ENCODE measurements at places on chromosomes 7 and 10.

- no peak for DNase-seq
Observed at GRCh38 chr10:123391275-123392028, 237.2 kb downstream of the BUB3 start.

GRCh38 chr7:129370812-129371211 lies 63.4 kb upstream of the STRIP2 start:
- no peak for DNase-seq

- no peak for DNase-seq
Observed at GRCh38 chr7:67346126-67346525, 349.5 kb downstream of the TYW1 start.

- no peak for DNase-seq
Observed at GRCh38 chr10:60257767-60258428, 131.8 kb downstream of the ANK3 start.

DNA sequence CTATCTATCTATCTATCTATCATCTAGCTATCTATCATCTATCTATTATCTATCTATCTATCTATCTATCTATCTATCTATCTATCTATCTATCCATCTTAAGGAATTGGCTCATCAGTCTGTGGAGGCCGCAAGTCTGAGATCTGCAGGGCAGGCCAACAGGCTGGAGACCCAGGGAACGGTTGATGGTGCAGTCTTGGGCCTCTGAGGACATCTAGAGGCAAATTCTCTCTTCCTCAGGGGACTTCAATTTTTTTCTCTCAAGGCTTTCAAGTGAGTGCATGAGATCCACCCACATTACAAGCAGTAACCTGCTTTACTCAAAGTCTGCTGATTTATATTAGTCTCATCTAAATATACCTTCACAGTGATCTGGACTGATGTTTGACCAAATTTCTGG lies 197.0 kb downstream of the GLRX3 start:
- DNase-seq: no peak

DNA sequence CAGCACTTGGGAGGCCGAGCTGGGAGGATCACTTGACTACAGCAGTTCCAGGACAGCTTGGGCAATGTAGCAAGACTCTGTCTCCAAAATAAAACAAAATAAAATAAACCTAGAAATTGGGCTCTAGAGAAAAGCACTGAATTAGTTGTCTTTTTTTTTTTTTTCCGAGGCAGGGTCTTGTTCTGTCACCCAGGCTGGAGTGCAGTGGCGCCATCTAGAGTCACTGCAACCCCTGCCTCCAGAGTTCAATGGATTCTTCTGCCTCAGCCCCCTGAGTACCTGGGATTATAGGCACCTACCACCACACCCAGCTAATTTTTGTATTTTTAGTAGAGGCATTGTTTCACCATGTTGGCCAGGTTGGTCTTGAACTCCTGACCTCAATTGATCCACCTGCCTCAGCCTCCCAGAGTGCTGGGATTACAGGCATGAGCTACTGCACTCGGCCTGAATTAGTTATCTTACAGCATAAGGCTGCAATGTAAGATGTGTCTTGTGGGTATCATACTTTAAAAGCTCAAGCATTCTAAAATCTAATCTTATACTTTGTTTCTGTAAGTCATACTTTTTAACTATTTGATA lies 12.8 kb downstream of the MEIG1 start:
- no peak for DNase-seq

DNA sequence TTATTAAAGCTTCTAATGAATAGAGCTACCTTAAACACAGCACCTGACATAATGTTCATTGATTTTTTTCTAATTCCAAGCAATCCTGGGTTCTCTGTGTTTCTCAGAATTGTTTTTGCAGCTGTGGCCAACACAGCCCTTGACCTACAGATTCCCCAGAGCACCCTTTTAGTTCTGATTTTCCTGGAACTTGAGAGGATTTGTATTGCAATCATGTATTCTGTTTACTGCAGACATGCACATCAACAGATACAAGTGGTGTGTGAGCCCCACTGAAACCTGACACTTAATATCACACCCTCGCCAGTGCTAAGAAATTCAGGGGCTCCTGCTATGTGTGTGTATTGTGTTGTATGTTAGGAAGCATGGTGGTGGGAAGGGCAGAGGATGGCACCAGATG lies 344.2 kb upstream of the POM121L12 start:
- DNase-seq: no peak

DNA sequence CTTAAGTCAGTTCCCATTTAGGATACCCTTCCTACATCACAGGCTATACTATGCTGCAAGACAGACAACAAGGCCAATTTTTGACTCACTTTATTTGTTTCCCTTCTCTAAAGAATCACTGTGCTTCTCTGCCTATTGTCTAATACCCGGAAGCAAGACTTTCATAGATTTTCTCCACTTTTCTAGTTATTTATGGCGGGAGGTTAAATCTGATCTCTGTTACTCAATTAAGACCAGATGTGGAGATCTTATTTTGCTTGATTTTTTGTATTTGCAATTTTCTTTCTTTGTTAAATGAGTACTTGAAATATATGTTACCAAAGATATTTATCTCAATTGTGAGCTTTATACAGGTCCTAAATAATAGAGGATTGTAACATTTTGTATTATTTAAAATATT lies 511.5 kb downstream of the ATRNL1 start:
- no peak for DNase-seq

DNA sequence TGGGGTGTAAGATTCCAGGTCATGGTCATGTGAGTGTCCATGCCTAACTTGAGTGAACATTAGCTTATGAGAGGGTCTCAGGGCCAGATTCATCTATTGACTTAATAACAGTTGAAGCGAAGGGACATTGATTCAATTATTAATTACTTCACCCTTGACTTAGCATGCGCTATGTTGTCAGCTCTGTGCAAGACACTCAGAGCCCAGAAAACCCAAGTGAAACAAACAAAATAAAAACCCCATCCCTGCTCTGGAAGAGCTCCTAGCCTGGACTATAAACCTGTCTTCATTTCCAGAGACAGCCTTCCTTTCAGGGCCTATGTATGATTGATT lies 66.0 kb upstream of the TNS3 start:
- no peak for DNase-seq

DNA sequence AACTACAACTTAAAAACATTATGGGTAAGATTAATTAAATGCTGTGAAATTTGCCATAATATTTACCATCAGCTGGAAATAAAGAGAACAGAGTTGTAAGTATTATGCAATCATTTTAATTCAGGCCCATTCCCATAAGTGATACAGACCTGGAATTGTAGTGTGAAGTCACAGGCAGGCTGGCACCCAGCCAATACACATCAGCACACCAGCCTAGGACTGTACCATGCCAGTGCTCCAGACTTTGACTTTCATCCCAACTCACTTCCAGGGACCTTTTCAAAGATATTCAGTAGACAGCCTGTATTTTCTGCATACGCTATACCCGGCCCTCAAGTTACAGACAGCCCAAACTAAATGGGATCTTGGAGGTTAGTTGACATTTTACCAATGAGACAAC lies 143.3 kb downstream of the TES start:
- DNase-seq: no peak

GRCh38 chr10:79137300-79137756 lies 68.6 kb downstream of the ZMIZ1 start:
- DNase-seq: no peak

- no peak for DNase-seq
Observed at GRCh38 chr7:94832051-94832450, 75.3 kb upstream of the PPP1R9A start.

DNA sequence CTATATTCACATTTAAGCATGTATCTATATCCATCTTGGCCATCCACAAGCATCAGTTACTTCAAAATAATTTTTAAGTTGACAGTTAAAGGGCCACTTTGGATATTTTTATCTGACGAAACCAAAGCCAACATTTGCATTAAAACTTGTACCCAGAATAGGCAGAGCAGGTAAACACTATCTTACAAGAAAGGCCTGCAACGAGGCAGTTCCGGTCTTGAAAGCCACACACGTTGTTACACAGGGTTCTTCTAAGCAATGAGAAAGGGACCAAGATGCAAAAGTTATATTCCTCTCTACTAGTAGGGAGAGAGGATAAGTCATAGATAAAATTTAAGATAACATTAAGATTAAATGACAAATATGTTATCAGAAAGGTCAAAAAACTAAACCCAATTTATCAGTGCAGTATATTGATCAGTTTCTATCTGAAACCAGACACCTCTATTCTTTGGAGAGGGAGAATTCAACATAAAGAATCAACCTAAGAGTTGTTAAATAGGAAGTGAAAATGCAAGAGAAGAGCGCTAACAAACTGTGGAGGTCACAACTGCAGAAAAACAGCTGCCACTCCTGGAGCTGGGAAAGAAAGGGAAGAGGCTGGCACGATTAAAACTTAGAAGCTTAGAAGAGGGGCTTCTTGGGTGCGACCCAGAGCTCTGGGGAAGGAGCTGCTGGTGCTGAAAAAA lies 701.3 kb downstream of the TNS3 start:
- DNase-seq: no peak
